ENCODE measurements at places on chromosomes 12 and 14.

DNA sequence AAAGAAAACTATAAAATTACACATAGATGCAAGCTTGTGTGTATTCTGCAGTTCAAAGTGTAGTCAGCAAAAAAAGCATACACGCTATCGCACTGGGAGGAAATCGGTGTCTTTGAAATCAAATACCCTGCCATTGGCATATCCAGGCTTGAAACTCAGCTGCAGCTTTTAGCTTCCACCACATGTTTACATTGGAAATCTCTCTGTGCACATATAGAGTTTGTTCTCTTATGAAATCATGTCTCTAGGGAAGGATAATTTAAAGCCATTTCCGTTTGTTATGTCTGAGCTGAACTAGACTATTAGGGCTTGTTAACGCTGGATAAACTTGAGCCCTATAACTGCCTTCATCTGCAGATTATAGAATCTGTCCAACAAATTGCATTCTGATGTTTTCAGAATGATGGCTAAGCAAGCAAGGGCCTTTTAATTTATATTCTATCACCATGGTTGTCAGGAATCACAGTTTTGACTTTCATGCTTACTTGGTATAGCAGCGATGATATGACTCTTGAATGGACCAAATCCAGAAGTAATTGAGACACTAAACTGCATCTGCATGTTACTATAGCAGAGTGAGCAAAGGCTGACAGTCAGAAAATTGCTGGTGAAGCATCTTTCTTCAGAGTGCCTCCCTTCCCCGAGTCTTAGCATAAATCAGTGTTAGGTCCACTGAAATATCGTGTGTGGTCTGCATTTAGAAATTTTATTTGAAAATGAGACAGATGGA is 442.8 kb downstream of the ZFP36L1 start:
- no peak for DNase-seq

GRCh38 chr12:1885599-1886245 is 32.7 kb downstream of the CACNA2D4 start:
- DNase-seq = no peak

DNA sequence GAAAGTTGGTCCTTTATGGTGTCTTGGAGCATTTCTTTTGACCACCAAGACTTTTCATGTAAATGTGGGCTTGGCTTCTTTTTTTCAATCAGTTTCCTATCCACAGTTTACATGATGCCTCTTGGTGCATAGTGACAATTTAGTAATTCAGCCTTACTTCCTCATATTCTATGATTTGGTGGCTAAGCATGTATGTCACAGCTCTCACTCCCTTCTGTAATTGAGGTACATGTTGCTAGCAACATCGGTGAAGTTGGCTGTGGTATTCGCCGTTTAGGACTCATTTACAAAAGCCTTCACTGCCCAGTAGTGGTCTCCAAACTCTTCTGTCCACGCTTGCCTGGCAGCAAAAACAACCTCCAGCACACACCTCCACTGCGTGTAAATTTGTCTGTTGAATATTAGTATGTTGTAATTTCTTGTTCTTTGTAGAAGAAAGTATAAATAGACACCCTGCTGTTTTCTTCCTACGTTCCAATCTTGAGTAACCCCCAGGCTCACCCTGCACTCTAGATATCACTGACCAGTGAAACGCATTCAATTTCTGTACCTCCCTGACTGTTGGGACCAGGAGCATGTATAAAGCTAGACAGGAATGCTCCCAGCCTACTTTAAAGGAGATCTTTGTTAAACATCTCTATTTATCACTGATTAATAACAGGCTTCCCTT is 90.4 kb downstream of the PPP2R5C start:
- DNase-seq = no peak

- DNase-seq = no peak
Measured at GRCh38 chr14:69004731-69005431, 25.8 kb upstream of the ACTN1 start.

- DNase-seq = no peak
Measured at GRCh38 chr14:51216602-51217001, 23.4 kb upstream of the TMX1 start.

DNA sequence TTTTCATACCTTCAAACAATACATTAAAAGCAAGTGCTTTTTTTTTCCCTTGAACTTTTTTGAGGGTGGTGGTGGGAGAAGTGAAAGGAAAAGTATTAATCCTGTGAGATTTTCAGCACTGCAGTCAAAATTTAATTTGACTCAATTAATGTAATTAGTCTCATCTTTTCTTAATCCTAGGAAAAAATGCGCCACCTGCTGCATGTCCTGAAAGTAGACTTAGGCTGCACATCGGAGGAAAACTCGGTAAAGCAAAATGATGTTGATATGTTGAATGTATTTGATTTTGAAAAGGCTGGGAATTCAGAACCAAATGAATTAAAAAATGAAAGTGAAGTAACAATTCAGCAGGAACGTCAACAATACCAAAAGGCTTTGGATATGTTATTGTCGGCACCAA is 52.2 kb downstream of the SPATA7 start:
- DNase-seq = no peak

DNA sequence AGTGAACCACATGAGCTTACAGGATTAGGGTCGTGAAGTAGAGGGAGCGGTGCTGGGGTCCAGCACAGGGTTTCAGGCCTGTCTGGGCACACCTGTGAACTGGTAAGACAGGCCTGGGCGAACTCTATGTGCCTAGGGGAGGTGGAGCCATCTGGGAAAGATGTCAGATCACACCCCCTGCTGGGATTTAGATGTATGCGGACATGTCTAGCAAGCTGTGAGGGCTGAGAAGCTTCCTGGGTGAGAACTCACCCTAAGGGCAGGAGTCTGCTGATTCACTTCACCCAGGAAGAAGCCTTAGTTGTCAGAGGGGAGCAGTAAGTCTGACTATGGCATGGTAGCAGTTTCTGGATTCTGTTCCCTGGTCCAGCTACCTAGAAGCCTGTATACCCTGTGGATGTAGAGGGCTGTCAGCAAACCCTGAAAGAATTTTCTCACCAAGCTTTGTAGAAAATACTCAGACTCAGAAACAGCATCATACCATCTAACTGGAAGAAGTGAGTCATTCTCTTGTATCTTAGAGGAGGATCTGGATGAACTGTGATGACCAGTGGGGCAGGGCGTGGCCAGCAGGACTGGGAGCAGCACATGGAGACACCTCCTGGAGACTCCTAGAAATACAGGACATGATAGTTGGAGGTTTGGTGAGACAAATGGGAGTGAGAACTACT is 11.2 kb upstream of the PYGL start:
- DNase-seq = no peak

DNA sequence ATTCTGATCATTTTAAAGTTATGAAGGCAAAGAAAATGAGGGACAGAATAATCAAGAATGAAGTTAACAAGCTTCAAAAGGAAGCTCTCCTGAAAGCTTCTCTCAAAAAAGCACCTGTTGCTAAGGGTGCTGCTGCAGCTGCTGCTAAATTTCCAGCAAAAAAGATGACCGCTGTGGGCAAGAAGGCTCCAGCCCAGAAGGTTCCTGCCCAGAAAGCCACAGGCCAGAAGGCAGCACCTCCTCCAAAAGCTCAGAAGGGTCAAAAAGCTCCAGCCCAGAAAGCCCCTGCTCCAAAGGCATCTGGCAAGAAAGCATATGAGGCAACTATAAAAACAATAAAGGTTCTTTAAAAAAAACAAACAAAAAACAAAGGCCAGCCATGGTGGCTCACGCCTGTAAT is 52.7 kb upstream of the NR2C1 start:
- DNase-seq = no peak
